ENCODE measurements at places on chromosomes 3 and 15.

- DNase-seq = no peak
Measured at GRCh38 chr3:152061296-152061695, 187.9 kb downstream of the SUCNR1 start.

- peak; percentile 79 for DNase-seq
Measured at GRCh38 chr15:65400760-65401610, 21.8 kb downstream of the IGDCC4 start.

- DNase-seq = no peak
Measured at GRCh38 chr3:36319680-36320079, 60.6 kb upstream of the STAC start.

DNA sequence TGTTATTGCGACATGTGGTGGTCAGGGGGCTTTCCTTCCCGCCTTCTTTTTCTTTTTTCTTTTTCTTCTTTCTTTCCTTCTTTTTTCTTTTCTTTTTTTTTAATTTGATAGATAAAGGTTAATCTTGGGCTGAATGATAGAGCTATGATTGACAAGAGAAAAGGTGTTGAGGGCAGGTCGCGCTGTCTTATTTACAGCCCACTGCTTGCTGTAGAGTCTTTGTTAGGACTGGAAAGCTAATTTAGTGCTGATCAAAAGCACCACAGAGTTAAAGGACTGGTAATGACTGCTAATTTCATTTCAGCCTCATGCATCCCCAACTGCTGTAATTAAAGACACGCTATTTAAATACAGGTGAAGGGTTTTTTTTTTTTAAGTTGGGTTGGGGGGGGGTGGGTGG lies 10.6 kb upstream of the SOX2 start:
- no peak for DNase-seq

DNA sequence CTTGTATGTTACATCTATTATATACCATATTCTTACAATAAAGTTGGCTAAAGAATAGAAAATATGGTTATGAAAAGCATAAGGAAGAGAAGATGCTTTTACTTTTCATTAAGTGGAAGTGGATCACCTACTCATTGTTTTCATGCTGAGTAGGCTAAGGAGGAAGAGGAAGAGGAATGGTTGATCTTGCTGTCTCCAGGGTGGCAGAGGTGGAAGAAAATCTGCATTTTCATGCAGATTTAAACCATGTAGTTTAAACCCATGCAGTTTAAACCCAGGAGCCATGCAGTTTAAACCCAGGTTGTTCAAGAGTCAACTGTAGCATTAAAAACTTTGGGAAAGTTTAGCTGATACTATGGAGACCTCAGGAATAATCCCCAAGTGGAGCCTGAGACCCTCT lies 214.8 kb upstream of the NAALADL2 start:
- no peak for DNase-seq

- peak; percentile 47 for DNase-seq
Measured at GRCh38 chr3:27253831-27254230, 115.4 kb downstream of the NEK10 start.

DNA sequence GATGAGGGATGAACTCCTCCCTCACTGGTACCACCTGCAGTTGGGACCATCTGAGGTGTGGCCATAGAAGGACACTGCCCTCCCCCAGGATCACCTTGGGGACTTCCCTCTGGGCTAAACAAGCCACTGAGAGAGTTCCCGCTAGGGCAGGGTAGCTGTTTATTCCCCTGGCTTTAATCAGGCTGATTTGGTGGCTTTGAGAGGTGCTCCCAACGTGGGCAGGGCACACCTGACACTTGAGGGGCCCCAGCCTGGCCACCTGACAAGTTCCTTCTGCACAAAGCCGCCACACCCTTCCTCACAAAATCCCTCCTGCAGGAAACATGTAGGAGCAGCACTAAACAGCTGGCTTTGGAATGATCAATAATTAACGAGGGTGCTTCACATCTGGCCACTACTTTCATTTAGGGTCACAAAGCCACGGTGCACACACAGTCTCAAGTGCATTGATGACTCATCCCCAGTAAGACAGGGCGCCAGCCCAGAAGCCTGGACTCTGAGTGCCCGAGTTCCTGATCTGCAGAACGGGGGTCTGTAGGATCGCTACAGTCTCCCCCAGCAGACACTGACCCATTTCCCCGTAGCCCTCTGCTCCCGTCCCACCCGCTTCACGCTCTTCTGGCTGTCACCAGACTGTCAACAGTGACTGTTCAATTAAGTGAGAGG lies 75.1 kb downstream of the ATP10A start:
- peak; percentile 41 for DNase-seq

- DNase-seq = no peak
Measured at GRCh38 chr3:13700889-13701288, 152.0 kb downstream of the FBLN2 start.

DNA sequence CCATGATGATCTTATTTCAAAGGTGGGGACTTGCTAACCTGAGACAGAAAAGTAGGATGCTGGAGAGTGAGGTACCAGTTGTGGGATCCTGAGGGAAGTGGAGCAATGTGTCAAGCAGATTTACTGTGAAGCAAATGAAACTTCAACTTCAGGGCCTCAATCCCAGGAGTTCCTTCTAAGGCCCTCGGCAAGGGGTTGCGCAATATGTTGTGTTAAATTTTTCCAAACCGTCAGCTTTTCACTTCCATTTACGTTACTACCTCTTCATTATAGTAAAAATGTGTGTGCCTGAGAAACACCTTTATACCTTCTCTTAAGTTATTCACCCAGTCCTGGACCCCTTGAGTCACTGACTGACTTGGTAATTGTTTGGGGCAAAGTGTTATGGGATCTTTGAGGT lies 42.5 kb upstream of the KCNH8 start:
- no peak for DNase-seq

DNA sequence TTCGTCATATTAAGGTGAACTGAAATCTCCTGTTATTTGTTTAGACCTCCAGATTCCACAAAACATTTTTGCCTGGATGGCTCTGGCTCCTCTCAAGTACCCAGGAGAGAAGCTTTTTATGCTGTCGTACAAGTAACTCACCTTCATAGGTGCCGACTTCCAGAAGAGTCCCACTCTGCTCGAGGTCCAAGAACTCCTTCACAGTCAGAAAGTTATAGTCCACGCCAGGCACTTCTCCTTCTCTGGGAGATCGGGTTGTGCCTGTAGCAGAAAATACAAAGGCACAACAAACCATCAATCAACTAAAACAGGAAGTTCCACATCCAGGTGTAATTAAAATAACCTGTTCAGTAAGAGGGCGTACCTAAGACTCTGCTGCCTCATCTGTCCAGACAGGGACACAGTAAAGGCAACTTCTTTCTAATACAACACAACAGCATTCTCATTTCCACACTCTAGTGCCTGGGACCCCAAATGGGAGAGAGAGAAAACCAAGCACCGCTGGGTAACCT lies 545.3 kb downstream of the MAGI1 start:
- no peak for DNase-seq

DNA sequence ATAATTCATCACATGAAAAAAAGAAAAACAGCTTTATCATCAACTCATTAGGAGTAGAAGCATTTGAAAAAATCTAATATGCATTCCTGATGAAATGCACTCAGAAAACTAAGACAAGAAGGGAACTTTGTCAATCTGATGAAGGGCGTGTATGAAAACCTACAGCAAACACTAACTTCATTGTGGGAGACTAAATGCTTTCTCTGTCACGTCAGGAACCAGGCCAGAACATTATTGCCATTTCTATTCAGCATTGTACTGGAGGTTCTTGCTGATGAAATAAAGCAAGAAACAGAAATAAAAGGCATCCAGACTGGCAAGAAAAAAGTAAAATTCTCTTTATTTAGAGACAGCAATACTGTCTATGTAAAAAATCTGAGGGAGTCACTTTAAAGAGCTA lies 235.2 kb downstream of the GABRB3 start:
- DNase-seq = no peak
